ENCODE measurements at places on chromosomes 13 and 19.

DNA sequence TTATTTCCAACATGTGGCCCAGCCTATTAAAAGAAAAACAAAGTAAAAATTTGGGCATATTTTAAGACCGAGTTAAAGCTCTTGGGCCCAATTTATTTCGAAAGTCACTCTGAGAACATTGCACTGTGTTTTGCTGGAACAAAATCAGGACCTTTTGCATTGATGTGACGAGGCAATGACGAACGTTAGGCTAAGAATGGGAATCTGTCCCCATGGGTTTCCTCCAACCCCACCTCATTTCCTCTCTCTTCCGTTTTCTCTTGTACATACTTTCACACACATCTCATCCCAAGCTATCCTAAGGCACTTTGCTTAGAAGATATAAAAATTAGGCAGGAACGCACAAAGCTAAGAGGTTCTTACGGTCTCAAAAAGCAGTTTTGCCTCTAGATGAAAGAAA is 22.1 kb downstream of the EDNRB start:
- no peak for DNase-seq

DNA sequence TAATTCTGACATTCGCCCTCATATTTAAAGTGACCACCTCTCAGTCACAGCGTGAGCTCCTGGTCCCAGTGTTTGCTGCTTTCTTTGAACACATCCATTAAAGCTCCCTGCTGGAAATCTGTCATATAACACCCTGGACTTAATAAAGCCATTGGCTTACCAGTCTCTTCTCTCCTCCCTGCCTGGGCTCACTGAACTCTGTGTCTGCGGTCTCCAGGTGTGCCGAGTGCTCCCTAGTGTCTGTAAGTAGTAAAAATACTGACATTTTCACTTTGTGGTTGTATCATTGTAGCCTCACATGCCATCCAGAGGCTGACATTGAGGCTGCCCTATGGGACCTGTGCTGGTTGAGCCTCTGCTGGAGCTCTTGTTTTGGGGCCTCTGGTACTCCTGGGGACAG is 2.6 kb upstream of the PSG11 start:
- no peak for DNase-seq

GRCh38 chr19:28521614-28522544 is 691.1 kb downstream of the UQCRFS1 start:
- DNase-seq, result no peak

GRCh38 chr19:49553451-49554271 is 25.9 kb downstream of the RCN3 start:
- peak; percentile 57 for DNase-seq

DNA sequence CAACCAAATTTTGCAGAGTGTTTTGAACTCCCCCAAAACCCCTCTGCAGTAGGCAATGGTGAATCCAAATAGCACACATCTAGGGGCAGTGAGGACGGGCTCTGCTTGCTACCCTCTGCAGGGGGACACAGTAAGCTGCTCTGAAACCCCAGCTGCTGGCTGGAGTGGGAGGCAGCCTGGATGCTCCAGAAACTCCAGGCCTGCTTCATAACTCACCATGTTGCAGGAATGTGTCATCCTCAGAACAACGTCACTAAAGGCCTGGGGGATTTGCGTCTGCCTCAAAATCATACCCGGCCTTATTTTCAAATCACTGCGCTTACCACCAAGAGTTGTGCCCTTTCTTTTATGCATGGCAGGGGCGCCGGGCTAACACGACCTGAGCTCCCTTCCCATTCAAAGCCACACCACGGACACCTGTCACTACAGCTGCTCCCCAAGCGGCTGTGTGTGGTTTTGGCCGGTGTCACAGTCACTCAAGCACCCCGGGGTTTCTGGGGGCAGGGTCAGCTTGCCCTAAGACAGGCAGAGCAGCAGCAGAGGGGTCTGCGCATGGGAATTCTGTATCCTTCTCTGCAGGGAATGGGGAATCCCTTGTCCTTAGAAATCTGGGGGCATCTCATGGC is 93.9 kb downstream of the TSHZ3 start:
- DNase-seq, result no peak

DNA sequence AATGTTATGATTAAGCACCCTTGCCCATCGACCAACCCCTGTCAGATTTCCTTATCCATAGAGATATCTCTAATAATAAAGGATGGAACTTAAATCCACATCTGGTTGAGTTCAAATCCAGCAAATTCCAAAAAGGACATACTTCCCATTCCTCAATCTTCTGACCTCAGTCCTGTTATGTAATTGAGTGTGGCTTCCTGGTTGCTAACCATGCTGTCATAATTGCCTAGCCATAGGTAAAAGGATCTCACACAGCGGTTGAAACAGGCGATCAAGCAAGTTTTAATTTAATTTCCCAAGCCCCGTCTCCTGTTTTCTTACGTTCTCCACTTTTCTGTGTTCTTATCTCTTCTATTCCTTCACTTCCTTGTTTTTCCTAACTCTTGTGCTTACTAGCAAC is 550.3 kb downstream of the GPC6 start:
- DNase-seq, result no peak

DNA sequence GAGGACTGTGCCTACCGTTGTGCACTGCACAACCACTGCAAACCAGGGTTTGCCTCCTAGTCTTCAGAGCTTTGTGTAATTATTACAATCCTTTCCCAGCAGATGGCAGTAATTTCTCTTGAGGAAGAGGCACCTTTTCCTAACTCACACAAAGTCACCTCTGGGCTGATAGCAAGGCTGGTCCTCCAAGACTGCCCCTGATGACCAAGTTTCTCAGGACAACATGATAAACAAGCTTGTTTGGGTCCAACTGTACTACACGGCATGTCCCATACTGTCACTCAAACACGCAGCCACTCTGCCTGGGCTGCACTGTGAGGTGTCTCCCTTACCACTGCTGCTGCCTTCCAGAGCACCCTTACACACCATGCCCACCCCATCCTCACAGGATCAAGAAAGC is 39.3 kb downstream of the RFXAP start:
- DNase-seq, result no peak

GRCh38 chr13:112910016-112910415 is 59.0 kb upstream of the MCF2L start:
- no peak for DNase-seq

- DNase-seq, result no peak
Measured at GRCh38 chr19:55498246-55498840, 10.1 kb downstream of the SSC5D start.

- no peak for DNase-seq
Measured at GRCh38 chr13:94233401-94233800, 246.1 kb downstream of the DCT start.

GRCh38 chr19:15091918-15092753 is 10.1 kb downstream of the OR1I1 start:
- DNase-seq, result peak; percentile 23

DNA sequence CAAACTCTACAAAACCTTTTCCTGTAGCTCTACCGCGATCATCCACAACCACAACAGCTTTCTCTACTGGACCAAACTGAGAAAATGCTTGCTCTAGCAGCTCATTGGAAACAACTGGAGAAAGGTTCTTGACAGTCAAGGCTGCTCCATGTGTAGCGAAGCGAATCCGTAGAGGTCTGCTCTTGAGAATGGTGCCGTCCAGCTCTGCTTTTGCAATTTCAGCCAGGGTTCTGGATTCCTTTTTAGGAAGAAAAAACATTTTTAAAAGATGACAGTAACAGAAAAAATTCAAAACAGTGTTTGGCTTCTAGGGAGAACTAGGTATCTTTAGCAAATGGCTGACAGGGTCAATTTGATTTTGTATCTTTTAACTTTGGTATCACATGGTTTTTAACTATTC is 10.4 kb downstream of the PSPC1 start:
- DNase-seq, result no peak

DNA sequence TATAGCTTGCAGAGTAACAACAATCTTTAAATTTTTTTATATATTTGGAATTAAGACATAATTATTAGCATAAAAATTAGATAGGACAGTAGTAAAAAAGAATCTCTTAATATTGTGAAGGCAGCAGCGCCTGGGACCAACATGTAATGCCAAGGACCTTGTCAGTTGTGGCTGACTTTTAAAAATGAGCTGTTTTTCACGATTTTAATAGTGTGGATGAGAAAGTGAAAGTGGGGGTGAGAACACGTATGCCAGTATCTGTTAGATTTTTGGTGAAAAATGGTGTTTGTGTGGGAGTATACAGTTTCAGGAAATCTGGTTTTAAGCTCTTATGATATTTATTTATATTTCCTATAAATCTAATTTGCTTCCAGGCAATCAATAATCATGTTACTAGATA is 125.2 kb downstream of the LMO7 start:
- DNase-seq, result no peak

GRCh38 chr19:49150944-49151243 is 4.3 kb downstream of the HRC start:
- no peak for DNase-seq

- no peak for DNase-seq
Measured at GRCh38 chr13:29936051-29936813, 85.8 kb upstream of the UBL3 start.
